ENCODE measurements at places on chromosomes 6 and 20.

DNA sequence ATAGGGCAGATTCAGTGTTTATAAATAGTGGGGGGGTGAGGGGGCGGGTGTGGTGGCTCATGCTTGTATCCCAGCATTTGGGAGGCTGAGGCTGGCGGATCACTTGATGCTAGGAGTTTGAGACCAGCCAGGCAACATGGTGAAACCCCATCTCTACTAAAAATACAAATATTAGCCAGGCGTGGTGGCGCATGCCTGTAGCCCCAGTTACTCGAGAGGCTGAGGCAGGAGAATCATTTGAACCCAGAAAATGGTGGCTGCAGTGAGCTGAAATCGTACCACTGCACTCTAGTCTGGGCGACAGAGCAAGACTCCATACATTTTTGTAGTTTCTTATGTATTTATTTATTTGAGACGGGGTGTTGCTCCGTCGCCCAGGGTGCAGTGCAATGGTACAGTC lies 109.0 kb upstream of the ZNF217 start:
- DNase-seq: no peak

DNA sequence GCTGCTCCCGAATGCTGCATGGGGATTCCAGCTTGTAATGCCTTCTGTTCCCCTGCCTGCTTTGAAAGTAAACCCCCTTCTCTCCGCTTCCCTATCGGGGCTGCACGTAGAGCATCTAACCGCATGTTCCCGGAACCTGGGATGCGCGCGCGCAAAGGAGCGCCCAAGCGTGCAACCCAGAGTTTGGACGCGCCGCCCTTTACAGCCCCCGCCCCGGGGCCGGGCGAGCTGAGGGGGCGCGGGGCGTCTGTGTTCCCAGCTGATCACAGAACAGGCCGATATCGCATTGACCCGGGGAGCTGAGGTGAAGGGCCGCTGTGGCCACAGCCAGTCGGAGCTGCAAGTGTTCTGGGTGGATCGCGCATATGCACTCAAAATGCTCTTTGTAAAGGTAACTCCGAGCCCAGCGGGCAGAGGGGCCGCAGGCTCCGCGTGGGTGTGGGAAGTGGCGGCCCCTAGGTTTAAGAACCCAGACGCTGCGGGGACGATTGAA lies 1.4 kb downstream of the LAMP5 start:
- no peak for DNase-seq

DNA sequence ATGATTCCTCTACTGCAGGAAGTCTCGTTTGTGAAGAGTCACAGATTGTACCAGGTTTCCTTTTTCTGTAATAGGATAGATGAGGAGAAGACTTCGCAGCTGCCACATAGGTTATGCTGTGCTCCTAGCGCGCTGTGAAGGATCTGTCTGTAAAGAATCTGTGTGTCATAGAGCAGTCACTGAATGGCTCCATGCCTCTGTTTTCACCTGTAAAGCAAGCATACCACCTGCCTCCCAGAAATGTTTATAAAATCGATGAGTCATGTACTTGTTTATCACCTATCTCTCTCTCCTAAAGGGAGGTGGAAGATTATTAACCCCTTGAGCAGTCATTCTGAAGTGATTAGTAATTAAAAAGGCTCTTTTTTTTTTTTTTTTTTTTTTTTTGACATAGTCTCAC lies 86.6 kb downstream of the TFAP2B start:
- no peak for DNase-seq

DNA sequence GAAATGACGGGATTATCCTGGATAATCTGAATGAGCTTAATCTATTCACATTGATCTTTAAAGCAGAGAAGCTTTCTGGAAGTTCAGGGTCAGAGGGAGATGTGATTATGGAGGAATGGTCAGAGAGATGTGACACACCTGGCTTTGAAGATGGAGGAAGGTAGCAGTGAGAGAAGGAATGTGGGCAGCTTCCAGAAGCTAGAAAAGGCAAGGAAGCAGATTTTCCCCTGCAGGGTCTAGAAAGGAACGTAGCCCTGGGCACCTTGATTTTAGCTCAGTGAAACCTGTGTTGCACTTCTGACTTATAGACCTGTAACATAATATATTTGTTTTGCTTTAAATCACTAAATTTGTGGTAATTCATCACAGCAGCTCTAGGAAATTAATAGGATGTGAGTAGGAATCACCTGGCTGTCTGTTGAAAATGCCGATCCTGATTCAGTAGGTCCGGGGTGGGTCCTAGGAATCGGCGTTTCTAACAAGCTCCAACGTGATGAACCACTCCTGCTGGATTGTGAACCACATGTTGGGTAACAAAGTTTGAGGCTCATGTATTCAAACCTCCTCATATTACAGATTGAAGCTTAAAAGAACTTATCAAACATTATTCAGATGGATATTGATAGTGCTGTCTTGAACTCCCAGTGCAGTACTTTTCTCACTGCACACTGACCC lies 157.0 kb downstream of the GJA1 start:
- no peak for DNase-seq

DNA sequence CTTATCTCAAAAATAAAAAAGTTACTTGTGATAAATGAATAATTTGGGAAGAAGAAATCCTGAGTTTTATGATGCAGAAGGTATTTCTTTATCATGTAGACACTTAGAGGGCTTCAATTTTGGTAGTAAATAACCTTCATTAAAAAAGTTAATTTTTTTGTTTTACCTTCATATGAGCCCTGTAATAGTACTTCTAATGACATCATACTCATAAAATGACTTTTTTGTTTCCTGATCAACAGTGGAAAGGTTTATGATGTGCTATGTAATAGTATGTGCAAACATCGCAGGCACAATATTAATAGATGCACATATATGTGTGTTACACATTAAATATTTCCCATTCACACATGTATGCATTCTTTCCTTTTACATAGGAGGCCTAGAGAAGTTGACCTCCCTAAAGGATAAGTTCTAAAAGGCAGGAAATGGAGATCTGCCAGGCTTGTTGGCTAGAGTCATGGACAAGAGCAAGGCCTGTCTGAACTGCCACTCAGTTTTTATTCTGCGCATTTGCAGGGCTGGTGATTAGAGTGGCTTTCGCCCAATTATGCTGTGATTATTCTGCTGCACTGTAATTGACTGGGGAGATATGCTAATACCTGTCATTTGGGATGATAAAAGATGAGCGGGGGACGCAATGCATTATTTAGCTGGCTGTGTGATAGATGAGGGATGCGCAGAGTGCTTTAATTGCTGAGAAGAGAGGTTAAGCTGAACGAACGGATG lies 272.6 kb downstream of the TMEM242 start:
- no peak for DNase-seq

DNA sequence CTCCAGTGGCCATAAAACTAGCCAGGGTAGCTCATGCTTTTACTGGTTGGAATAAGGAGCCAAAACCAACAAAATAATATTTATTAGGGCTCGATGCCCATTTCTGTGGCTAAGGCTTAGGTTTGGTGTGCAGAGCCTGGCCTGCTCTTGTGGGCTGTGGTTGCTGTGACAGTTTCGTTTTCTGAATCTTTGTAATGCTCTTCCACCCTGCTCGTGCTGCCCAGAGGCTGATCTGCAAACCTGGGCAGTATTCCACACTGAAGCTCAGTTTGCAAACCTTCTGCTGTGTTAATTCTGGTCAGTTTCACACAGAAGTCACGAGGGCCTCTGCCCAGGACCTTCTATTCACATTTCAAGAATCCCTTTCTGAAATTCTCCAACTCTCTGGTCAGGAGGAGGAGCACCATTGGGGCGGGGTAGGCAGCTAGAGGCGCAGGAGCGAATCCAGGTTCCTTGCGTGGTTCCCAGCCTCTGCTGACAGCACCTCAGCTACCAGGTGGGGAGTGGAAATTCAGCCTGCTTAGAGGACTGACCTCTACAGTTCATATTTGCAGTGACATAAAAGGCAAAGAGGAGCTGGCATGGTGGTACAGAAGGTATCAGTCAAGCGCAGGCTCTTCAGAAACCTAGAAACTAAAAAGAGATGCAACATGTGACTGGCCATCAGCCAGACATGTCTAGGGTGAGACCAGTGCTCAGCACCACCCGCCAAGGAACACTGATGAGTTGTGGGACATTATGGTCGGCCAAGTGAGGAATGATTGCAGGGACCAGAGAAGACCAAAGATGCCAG lies 14.3 kb upstream of the C20orf144 start:
- DNase-seq: no peak

- DNase-seq: no peak
Observed at GRCh38 chr6:3820563-3820962, 28.6 kb upstream of the FAM50B start.

DNA sequence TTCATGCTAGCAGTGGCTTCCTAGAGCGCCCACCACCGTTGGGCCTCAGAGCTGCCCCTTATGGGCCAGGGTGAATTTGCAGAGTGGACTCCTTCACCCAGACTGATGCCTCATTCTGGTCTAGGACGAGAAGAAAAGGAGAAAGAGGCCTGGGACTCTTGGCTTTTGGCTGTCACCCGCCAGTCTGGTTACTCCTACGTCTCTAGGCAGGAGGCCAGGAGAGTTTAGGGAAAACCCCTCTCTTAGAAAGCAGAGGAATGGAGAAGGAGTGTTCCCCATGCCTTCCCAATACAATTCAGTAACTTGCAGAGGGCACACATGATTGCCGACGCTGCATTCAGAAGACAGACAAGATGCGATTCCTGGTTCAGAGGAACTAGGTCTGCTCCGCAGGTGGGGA lies 70.1 kb downstream of the CDC5L start:
- DNase-seq: no peak

DNA sequence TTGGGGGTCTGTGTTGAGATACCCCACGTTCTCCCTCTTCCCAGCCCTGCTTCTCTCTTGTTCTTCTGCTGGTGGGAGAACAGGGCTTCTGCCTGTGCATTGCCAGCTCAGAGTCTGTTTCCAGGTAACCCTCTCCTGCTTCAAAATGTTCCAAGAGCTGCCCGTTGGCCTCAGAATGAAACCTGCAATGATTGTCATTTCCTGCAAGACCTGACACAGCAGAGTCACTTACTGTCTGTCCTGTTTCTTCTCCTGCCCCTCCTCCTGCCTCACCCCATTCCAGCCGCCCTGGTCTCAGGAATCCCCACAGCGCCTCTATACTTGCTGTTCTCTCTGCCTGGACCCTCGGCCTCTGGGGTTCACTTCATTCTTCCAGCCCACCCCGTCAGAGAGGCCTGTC lies 81.4 kb upstream of the ARID1B start:
- no peak for DNase-seq

DNA sequence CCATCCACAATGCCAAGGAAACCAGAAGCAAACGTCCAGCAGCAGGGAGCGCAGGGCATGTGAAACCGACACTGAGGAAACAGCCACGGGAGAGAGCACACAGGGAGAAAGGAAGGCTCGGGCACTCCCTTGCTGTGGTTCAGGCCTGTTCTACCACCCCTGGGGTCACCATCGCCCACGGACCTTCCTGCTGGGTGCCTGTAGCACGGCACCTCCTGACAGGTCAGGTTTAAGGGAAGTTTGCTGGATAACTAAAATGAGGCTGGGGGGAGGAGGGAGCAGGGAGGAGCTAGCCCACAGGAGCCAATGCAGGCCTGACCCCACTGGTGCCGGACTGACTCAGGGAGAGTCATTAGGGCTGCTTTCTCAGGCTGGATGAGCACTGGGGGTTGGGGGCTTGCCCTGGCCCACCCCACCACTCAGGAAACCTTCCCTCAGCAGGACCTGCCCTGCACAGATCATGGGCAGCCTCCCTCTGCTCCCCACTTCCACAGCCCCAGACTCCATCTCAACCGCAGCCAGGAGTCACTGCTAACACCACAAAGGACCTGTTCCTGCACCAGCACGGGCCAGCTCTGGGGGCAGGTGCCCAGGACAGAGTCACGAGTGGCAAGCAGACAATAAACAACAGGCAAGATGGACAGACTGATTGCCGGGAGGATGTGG lies 2.3 kb downstream of the UCKL1 start:
- DNase-seq: no peak

GRCh38 chr6:41671376-41671775 lies 33.1 kb downstream of the MDFI start:
- DNase-seq: no peak

- no peak for DNase-seq
Observed at GRCh38 chr20:41422953-41423352, 56.3 kb upstream of the EMILIN3 start.

- no peak for DNase-seq
Observed at GRCh38 chr6:71288228-71289038, at the start of gene OGFRL1. TSS of gene OGFRL1 (plus strand) at chr6:71288811. CDS start at chr6:71288937, 126 bp downstream.

DNA sequence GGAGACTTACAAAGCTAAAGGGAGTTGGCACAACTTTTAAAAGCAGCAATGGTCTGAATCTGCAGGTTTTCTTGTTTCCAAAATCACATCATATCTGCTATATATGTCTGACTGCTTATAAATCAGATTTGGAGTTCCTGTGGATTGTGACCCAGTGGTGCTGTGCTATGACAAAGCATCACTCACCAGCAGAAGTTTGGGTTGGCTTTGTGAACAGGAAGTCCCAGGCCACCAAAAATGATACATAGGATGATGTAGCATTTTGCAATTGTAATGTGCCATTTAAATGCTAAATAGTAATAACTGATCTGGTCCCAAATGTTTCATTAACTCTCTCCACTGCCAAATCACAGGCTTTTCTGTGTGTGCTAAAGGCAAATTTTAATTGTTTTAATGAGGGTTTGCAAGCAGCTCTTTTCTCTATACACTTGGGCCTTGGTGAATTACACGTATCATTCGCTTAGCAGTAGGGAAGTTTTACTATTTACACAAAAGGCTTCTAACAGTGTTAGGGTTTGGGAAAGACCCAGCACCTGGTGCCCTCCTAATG lies 60.8 kb downstream of the SYNDIG1 start:
- DNase-seq: no peak

Measured in esophagus squamous epithelium (tissue), 5 donors.